ENCODE measurements at places on chromosomes 5 and 9.

- no peak for DNase-seq
Observed at GRCh38 chr5:38447056-38447455, 109.4 kb downstream of the LIFR start.

DNA sequence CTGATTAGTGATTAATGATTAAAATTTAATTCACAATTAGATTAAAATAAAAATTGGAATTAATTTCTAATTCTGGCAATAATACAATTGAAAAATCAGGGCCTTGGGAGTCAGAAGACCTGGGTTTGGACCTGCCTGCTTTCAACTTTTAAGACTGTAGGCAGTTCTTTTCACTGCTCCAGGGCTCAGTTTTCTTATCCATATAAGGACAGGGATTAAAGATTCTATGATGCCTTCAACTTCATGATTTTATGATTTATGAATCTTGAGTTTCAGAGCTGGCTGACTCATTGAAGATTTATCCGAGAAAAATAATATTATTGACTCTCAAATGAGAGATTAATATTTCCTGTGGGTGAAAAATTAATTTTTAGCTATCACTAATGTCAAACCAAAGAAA, 208.6 kb upstream of the ANKH start:
- no peak for DNase-seq

DNA sequence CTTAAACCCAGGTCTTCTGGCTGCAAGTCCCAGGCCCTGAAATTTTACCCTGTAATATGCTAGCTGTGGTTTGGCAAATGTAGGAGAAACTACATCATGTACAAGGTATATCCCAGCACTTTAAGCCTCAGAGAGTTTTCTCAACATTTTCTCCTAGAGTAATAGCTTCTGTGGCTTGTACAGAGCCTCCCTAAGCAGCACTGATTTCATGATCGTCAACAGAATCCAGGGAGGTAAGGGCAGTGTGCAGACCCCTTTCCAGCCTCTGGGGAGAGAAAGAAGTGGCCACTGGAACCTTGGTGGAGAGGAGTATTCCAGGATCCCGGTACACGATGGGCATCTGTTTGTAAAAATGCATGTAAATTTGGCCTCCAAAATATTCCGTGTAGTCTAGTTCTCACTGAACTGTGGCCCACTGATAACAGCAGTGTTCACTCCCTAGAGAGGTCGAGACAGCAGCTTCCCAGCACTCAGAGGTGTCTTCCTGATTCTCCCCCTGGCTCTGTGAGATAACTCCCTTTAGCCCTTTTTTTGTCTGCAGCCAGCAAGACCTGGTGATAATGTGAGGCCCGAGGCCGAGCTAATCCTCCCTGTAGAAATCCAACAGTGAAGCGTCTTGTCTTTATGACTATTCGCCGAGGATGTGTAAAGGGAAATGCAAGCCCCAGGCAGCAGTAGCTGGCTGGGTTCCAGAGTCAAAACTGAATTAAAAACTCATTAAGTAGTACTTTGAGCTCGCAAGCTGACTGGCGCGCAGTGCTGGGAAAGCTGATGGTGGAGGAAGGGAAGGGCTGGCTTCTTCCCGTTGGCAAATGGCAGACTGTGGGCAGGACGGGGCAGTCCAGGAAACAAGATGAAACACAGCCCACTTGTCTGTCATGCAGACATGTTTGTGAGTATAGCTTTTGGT, 59.0 kb downstream of the MAP1B start:
- DNase-seq = no peak

DNA sequence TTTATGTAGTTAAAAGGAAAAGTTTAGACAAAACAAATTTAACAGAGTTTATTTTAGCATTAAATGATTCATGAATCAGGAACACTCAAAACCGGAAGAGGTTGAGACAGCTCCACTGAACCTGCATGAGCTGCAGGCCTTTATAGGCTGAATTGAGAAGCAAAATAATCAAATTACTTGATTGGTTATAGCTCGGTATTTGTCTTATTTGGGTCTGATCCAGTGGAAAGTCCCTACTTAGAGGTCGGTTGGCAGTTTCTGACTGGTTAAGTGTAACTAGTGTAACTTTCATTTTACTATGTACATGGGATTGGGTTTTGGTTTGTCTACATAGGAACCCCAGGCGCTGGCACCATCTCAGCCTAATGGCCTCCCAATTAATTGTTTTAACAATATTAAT, 74.1 kb upstream of the PIK3R1 start:
- no peak for DNase-seq

GRCh38 chr9:2621722-2622460, at the start of gene VLDLR:
VLDLR (plus strand) TSS chr9:2621787; CDS start chr9:2622190, 403 bp downstream.
- DNase-seq = no peak

GRCh38 chr5:79236362-79236969, 535 bp downstream of the JMY start:
- no peak for DNase-seq

- DNase-seq = no peak
Observed at GRCh38 chr9:85662573-85662972, 79.2 kb downstream of the AGTPBP1 start.

DNA sequence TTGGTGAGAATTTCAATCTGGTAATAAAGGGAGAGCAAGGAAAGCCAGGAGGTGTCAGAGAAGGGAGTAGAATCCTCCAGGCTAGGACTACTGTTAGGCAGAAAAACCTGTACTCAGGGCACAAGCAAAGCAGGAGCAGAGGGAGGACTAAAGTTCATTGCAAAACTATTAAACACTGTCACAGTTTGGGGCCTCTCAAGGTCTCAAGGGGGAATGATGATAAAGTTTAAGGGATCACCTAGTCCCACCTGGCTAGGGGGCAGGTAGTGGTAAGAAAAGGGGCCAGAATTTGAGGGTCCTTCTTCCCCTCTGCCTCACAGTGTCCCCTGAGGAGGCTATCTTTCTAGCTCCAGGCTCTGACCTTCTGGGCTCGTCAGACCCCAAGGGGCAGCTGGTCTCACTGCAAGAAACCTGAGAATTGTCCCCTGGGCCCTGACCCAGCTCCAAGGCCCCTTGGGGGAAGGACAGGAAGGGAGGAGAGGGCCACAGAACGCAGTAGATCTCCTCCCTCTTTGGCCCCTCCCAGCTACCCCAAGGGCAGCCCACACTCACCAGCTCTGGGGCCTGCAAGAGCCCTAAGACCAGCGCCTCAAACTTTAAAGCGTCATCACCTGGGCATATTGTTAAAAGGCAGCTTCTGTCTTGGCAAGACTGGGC, 974 bp downstream of the CCDC69 start:
- no peak for DNase-seq

DNA sequence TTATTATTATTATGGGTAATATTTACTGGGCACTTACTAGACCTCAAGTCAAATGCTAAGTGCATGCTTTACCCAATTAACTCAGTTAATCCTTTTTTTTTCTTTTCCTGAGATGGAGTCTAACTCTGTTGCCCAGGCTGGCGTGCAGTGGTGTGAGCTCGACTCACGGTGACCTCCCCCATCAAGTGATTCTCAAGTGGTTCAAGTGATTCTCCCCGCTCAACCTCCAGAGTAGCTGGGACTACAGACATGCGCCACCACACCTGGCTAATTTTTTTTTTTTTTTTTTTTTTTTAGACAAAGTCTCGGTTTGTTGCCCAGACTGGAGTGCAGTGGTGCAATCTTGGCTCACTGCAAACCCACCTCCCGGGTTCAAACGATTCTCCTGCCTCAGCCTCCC, 69.1 kb downstream of the CXXC5 start:
- DNase-seq = no peak

DNA sequence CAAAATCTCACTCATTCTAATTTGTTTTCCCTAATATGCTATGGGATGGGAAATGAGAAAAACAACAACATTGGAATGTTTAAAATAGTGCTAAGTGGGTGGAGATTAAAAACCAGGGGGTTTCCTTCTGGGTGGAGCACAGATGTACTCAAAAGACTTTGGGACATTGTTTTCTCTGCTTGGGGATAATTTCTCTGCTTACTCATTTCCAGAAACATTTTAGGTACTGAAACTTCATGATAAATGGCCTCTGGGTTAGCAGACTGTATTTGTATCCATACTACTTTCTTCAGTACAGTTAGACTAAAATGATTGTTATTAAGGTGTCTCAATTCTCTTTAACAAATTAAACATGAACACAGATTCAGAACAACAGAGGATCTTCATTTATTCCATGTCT, 17.4 kb downstream of the ELOVL7 start:
- no peak for DNase-seq

GRCh38 chr9:133184971-133185370, 21.3 kb upstream of the GBGT1 start:
- no peak for DNase-seq

DNA sequence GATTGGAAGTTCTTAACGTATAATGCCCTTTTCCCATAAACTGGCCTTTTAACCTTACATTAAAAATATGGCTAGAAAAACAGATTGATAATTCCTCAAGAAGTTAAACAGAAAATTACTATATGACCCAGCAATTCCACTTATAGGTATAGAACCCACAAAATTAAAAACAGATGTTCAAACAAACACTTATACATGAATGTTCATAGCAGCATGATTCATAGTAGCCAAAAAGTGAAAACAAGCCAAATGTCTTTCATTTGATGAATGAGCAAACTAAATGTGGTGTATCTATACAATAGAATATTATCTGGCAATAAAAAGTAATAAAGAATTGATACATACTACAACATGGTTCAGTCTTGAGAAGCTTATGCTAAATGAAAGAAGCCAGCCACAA, 35.5 kb downstream of the POU5F2 start:
- no peak for DNase-seq

GRCh38 chr5:56816546-56817081, 1.3 kb downstream of the MAP3K1 start:
- no peak for DNase-seq

DNA sequence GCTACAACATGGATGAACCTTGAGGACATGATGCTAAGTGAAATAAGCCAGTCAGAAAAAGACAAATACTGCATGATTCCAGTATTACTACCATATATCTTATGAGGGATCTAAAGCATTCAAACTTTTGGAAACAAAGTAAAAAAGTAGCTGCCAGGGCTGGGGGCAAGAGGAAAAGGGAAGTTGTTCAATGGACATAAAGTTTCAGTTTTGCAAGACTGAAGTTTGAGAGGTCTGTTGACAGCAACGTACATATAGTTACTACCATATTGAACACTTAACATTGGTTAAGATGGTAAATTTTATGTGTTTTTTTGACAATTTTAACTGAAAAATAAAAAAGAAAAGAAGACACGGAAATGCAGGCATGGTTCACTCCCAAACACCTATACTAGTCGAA, 77.6 kb downstream of the MAPKAP1 start:
- no peak for DNase-seq
